ENCODE measurements at places on chromosomes 13 and 19.

- no peak for DNase-seq
These were observed 79.4 kb downstream of the ZMYM2 start for GRCh38 chr13:20037908-20038307.

GRCh38 chr19:5148794-5149190 is 179.9 kb downstream of the KDM4B start:
- DNase-seq: no peak

DNA sequence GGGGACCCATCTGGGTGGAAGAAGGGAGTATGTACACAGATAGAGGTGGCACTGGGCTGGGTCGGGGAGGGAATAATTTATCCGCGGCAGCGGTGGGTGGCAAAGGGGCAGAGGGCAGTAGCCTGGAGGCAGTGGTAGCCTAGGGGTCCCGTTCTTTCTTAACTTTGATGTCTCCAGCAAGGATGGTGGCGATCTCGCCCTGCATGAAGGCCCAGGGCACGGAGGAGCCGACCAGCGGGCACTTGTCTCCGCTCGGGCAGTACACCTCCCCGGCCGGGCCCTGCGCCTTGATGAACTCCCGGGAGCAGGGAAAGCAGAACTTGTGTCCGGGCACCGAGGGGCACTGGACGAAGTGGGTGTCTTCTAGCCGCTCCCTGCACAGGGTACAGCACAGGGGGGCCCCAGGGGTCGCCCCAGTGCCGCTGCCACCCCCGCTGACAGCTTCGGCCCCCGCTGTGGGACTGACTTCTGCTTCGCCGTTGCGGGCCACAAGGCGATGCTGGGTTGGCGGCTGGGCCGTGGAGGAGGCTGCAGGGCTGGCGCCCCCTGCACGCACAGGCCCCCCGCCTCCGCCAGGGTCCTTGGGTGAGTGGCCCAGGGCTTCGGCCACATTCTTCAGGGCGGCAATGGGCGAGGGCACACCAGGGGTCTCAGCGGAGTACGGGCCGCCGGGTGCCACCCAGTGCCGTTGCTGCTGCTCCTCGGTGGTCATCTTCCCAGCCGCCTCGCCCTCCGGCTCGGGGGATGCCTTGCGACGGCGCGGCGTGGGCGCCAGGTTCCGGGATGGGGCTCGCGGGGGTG is 1.9 kb downstream of the IRF2BP1 start:
- no peak for DNase-seq

- no peak for DNase-seq
These were observed 17.4 kb downstream of the ZC3H4 start for GRCh38 chr19:47096100-47096704.

Measured in stimulated activated CD8-positive, alpha-beta memory T cell treated with anti-CD3 and anti-CD28 coated beads, Interleukin-15, amount 100 ng/mL, for 48 hours (primary cell).